ENCODE measurements at places on chromosomes 3 and 15.

DNA sequence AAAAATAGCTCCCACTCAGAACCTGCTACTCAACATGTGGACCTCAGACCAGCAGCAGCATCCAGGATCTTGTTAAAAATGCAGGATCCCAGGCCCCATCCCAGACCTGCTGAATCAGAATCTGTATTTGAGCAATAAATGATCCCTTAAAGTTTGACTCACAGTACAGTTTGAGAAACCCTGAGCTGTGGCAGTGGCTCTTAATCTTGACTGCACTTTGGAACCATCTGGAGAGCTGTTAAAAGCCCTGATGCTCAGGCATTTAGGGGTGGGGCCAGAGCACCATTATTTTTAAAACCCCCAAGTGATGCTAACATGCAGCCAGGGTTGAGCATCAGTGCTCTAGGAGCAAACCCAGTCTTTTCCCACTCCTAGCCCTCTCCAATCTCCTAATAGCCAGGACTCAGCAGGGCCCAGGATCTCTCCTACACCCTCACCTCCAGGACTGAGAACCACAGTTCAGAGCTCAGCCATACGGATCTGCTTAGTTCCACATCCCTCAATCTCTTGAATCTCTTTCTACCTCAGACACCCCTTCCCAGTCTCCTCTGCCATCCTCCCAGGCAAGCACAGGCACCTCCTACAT, 10.2 kb downstream of the RFTN1 start:
- DNase-seq: no peak

GRCh38 chr15:39998511-39999077, 40.4 kb downstream of the SRP14 start:
- DNase-seq: no peak

DNA sequence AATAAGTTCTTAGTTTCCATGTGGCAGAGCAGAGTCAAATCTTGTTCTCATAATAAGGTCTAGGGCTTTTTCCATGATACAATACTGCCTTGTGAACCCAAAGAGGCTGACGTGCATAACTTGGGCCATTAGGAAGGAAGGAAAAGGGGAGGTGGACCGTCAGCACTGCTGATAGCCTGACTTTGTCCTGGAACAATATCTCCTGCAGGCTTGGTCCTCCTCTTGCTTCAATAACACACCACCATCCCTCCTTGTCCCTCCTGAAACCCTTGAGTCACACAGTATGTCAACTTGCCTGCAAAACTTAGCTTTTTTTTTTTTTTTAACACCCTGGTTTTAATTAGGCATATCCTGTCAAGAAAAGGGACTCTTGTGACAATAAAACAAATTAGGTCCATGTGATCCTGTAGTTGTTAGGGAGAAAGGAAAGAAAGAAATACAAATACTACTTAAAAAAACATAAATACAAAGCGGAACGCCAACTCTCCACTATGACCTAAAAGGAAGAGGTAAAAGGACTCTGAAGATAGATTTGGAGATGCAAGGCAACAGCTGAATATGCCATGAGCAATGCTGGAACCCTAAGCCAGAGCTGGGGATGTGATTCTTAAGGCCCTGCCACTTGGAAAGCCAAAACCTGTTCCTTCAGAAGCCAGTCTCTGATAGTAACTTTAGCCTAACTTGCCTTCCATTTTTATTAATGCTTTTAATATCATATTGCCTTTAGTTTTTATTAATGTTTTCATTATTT, 67.0 kb downstream of the WWTR1 start:
- DNase-seq: no peak

DNA sequence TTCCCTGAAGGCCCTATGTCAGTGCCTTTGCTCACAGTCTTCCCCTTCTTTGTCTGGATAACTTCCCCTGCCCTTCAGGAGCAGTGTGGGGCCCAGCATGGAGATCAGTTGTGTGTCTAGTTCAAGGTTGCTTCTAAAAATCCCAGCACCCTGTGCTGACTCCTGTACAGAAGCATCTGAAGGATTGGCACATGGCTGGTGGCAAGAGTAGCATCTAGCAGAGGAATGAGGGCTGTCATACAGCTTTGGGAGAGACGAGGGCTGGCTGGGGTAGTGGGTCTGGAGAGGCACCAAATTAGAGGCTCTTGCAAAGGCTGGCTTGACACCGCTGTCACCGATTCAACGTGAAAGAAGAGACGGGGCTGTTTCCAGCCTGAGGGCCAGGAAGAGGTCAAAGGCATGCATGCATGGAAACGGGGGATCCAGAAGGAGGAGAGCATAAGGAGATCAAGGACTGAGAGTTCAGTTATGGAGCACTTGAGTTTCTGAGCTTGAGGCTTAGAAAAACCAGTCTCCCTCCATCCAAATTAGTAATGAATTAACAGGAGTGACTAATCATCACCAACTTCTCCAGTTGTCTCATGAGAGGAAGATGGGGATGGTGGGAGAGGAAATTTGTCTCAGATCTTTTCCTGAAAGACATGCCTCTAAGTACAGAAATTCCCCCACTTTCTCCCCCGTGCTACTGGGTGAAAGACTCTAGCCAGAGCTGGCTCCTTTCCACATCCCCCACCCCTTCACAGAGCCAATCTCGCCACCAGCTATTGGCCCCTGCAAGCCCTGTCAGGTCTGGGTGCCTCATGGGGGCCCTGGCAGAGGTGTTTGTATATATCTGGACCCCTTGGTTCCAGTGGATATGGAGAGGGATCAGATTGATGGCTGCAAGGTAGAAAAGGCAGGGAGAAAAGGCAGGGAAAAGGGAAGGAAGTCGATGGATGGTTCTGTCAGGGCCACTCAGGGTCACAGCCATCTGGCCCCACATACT, 45.9 kb downstream of the SLCO2A1 start:
- no peak for DNase-seq

DNA sequence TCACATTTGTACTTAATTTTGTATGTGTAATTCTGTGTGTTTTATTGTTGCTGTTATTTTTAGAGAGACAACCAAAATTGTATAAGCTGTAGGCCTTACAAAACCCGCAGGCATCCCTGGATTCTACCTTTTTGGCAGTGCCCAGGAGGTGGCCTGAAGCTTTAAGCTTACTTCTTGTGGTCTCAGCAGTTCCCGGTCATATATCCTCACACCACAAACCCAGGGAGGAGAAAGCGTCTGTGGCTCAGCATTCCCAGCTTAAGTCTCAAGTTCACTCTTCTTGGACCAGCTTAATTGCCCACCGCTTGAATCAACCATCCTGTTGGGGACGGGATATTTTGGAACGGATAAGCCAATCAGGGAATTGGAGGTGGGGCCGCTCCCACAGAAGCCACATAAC, 36.7 kb downstream of the C2CD4A start:
- no peak for DNase-seq

- no peak for DNase-seq
These were observed 18.6 kb downstream of the ARIH1 start for GRCh38 chr15:72492733-72493132.

GRCh38 chr3:192831111-192831644, 86.5 kb downstream of the MB21D2 start:
- no peak for DNase-seq

DNA sequence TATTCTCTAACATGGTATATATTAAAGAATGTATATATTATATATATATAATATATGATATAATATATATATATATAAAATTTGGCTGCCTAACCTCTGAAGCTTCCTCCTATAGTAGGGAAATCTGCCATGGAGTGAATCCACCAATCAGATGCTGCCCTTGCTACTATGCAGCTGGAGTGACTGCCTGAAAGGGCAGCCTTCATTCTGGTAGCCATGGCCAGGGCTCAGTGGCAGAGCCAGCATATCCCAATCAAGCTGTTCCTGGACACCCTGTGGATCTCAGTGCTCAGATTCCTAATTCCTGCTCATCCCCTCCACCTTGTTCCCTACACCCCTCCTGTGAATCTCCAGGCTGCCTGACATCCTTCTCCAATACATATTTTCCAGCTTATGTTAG, 2.2 kb upstream of the SH3GL3 start:
- no peak for DNase-seq

DNA sequence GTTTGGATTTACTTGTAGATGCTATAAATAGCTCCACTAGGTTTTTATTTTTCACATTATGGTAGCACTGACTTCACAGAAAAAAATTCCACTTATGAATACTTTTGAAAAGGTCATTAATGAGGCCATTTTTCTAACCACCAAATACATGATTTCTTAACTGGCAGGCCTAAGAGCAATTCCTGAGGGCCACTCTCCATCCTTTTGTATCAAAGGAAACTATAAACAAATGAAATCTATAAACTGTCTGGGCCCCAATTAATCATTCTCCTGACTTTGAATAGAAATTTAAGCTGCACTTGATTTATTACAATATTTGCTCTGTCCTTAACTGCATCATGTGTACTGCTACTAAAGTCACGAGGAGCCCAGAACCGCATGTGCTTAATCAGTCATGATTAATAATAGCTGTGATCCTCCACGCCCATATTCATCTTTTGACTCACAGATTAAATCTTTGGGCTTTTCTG, 25.1 kb upstream of the MTMR10 start:
- DNase-seq: no peak

GRCh38 chr3:24601066-24601939, 106.7 kb upstream of the THRB start:
- DNase-seq: no peak
